Natural killer cell treated with Interleukin-12 subunit alpha and Interleukin-12 subunit beta and Interleukin-15 and Interleukin-18, amount 100 ng/mL, for 72 hours (primary cell): ENCODE measurements at places on chromosomes 7 and 10. TPM values are rescaled to one million over a fixed set of nuclear protein-coding genes. Genes with fewer than 3 reads are reported as not detected.

DNA sequence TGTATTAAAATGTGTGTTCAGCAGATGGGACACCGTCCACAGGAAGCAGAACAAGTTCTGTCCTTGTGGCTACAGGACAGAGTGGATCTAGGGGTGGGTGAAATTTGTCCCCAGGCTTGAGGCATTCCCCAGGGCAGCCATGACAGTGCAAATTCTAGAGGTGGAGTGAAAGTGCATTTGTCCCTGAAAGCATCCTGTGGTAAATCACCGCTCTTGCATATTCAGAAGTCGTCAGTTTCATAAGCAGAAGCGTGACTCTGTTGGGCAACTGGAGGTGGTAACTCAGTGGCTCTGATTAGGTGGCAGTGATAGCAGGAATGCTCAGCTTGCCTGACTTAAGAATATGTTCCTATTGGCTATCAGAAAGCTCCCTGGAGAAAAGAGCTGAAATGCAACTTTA, 96.6 kb downstream of the SNX10 start:
- no peak for DNase-seq

The FGFBP3 gene
- total RNA-seq, result 0.81 TPM

DNA sequence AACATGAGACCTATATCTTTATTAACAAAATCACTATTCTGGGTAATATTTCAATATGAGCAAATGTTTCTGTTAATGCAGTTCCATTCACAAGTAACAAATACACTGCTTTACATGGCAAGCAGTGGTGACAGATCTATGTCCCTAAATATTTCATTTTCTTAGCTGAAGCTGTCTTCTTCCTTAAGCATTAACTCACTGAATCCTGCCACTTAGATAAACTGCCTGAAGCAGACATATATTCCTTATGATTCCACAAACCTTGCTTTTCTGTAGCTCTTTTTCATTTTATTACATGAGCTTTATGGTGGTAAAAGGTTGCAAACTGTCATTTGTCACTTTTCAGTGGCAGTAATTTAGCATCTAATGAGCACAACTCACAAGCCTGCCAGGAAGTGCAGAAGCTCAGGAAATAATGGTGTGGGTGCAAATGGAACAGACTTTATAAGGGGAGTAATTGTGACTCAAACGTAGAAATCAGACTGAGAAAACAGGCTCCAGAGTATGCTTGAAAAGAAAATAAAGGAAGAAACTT, 217.2 kb downstream of the XPNPEP1 start:
- DNase-seq, result no peak

DNA sequence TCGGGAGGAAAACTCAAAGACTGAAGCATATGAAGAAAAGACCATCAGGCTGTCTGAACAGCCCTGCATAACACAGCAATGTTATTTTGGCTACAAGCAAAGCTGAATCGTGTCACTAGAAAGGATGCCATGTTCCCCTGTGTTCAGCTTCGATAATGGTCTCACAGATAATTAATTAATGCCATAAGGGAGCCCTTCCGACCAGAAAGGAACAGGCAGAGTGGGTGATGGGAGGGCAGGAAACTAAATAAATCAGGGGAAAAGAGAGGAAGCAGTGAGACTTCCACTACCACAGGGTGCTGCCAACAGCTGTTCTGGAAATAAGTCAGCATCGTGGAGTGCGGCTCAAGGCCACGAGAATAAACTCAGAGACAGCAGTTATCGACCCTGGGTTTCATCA, 3.2 kb downstream of the PTPRN2 start:
- no peak for DNase-seq

The SFXN2 gene
- 13.2 TPM for total RNA-seq

- DNase-seq, result no peak
Measured at GRCh38 chr7:24882989-24883621, 96.9 kb downstream of the OSBPL3 start.

- no peak for DNase-seq
Measured at GRCh38 chr7:50783801-50784507, 1.3 kb upstream of the GRB10 start.

DNA sequence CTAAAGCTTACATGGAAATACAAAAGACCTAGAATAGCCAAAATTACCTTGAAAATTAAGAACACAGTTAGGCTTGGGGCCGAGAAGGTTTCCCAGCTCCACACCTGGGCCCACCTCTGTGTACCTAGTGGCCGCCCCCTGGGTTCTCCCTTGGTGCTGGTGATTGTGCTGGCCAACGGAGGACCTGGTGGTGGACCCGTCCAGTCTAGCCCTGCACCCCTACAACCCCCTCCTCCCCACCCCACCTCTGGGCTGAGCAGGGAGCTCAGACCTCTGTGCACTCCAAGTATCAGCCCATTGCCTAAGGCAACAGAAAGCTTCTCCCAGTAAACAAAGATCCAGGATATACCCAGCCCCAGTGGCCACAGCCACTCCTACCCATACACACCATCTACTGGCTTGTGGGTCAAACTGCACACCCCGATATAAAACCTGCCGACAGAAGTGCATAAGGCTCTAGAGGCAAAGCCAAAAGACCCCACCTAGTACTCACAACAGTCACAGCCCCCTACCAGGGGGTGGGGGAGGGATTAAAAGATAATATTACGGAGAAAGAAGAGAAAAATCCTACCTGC, 105.0 kb upstream of the DIP2C start:
- no peak for DNase-seq

DNA sequence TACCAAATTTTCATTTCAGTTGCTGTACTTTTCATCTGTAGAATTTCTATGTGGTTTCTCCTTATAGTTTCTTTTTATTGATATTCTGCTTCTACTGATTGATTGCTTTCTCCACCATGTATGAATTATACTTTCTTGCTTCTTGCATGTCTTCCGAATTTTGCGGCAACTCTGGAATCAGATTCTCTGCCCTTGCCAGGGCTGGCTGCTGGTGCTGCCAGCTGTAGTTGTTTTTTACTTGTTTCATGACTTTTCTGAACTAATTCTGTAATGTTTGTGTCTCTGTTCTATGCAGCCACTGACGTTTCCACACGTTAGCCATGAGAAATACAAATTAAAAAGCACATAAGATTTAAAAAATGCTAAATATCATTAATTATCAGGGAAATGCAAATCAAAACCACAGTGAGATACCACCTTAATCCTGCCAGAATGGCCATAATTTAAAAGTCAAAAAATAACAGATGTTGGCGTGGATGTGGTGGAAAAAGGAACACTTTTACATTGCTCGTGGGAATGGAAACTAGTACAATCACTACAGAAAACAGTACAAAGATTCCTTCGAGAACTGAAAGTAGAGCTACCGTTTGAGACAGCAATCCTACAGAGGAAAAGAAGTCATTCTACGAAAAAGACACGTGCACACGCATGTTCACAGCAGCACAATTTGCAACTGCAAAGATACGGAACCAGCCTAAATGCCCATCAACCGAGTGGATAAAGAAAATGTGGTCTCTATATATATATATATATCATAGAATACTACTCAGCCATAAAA, 51.5 kb downstream of the MAD1L1 start:
- DNase-seq, result no peak

- DNase-seq, result no peak
Measured at GRCh38 chr7:149104749-149105148, 14.2 kb upstream of the ZNF786 start.

The CALHM2 gene
- 12.7 TPM for total RNA-seq

DNA sequence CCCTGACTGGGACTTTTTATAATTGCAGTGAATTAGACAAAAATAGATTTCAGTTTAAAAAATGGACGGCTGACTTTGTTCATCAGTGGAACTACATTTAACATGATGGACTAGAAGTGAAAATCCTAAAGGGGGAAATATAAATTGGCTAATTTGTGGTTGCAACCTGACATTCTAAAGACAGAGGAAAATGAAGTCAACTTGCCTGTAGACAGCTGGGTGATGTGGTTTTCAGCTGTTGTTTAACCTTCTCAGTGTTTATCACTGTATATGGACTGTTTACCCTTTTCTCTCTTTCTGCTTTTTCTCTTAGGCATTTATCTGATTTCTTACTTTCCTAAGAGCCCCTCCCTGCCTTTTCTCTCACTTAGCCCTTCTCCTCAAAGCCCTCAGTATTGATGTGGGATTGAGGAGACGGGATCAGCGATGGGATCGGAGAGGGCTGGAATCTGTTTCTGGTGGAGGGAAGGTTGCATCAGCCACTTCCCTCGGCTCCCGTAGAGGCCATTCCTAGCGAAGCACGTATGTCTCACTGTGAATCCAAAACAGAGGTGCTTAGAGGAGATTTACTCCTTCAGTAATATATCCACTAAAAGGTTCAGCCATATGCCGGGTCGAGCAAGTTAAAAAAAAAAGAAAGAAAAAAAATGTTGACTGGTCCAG, 109.0 kb upstream of the KLF6 start:
- DNase-seq, result no peak

The TMEM176B gene
- 1.2 TPM for total RNA-seq

The OPN1SW gene
- total RNA-seq, result not detected

The CAV2 gene
- not detected for total RNA-seq

The RGS10 gene
- 26.1 TPM for total RNA-seq

DNA sequence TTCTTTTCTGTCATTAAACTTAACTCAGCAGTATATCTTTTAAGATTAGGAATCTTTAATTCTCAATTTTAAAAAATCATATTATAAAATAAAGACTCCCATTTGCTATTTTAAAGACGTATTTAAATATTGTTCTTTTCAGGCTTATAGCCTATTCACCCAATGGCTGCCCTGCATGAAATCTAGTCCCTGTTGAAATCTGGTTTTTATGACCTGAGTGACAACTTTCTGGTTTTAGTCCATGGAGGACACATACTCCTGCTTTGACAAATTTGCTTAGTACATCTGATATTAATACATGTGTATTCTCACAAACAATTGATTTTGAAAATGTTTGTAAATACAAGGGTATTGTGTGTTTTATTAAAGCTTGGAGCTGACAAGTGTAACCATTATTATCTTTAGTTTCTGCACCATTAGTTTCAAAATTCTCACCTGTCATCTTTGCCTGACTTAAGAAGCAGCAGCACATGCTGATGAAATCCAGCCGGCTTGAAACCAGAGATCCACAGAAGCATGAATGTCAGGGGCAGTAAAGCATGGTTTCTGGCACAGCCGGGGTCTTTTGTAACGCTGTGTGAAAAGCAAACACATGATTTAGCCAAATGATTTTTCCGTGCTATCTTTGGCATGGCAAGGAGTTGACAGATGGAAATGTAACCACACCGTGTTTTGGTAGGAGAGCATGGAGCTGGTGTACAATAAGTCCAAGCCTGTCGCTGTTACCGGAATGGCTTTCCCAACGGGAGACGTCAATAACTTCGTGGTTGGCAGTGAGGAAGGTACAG, 262.8 kb downstream of the DYNC1I1 start:
- DNase-seq, result no peak

GRCh38 chr7:25578991-25579777, 350.9 kb upstream of the NPVF start:
- no peak for DNase-seq

DNA sequence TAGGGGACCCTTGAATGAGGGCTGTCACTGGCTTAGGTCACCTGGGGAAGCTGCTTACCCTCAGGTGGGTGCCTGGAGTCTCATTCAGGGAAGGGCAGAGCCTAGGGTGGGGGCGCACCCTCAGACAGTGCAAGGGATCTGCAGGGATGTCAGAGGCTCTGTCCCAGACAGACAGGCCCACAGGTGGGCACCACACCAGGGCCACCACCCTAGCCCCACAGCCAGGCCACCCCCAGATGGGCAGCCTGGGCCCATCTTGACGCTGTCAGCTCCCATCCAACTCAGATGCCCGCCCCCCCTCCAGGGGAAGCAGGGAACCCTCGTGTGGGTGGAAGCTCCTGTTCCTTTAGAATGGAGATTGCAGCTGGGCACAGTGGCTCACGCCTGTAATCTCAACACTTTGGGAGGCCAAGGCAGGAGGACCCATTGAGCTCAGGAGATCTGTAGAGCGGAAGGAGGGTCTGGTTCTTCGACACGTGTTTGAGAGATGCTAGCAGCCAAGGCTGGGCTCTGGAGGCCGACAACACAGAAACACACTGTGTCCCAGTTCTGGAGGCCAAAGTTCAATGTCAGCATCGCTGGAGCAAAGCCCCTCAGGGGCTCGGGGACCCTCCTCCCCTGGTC, 58.5 kb upstream of the DNAJB6 start:
- no peak for DNase-seq

DNA sequence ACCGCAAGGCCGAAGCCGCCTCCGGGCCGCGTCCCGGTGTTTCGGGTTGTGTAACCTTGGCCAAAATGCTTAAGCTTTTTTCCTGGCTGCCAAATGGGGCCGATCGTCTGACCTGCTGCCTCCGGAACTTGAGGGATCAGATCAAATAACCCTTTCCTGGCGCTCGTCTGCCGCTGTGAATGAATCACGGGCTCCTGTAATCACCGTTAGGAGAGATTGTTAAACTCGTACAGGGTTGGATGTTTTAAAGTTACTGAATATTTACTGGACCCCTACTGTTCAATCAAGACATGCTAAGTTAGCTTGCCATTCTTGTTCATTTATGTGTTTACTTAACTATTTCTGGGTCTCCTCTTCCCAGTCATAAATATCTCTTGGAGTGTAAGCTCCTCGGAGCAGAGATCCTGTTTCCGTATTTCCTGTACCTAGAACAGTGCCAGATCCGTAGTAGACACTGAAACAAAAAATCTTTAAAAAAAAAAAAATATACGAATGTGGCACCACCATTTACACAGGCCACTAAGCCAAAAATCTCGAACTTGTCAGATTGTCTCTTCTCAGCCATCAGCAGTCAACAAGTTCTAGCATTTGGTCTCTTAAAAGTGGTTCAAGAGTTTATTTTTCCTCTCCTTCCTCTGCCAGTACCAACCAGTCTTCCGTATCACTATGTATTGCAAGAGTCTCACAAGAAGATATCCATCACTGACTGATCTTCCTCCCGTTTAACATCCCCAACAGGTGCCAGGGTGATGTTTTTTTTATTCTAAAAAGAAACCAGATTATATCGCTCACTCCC, 650 bp upstream of the TM9SF3 start:
- no peak for DNase-seq

- DNase-seq, result no peak
Measured at GRCh38 chr7:159075563-159076238, 69.0 kb downstream of the VIPR2 start.

GRCh38 chr10:30560326-30560725, 69.2 kb downstream of the LYZL2 start:
- no peak for DNase-seq

- no peak for DNase-seq
Measured at GRCh38 chr7:114084472-114085312, 165.9 kb upstream of the PPP1R3A start.

The RHOBTB1 gene
- total RNA-seq, result not detected

DNA sequence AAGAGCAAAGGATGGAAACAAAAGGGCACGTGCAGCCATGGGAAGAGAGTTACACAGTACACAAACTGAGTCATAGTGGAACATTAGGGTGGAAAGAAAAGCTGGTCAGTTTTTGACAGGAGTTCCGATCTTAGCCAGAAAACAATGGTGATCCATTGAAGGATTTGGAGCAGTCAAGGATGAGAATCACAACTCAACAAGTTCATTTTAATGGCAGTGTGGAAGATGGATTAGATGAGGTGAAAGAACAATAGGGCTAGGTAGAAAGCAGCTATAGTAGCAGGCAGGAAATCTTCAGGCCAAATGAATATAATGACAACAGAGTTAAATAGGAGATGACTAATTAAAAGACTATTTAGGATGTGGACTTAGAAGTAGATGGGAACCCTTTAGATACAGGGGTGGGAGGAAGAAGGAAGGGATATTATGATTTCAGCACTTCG, 136.3 kb downstream of the DOCK4 start:
- DNase-seq, result no peak

The OIT3 gene
- total RNA-seq, result not detected
